Hepatocyte (in vitro differentiated cells): ENCODE measurements at places on chromosomes 5 and 9. TPM values are rescaled to one million over a fixed set of nuclear protein-coding genes. Genes with fewer than 3 reads are reported as not detected.

Gene GPX8
- polyA plus RNA-seq: 134 and 143 TPM in 2 replicates

Gene CCNI2
- polyA plus RNA-seq: 1.8 and 4.6 TPM in 2 replicates

Gene FAM169A
- polyA plus RNA-seq: 3.1 and 3.3 TPM in 2 replicates

Gene JADE2
- polyA plus RNA-seq: 14.9 and 15.2 TPM in 2 replicates

Gene ADCY2
- 3.2 and 4.5 TPM in 2 replicates for polyA plus RNA-seq

Gene LCN6
- polyA plus RNA-seq: not detected in 2 replicates

Gene HRCT1
- polyA plus RNA-seq: 0.72 and 1.8 TPM in 2 replicates

Gene DMRT3
- 0.28 TPM in 1 of 2 replicates, not detected in the other for polyA plus RNA-seq

Gene ANKRD18B
- polyA plus RNA-seq: 0.62 and 0.65 TPM in 2 replicates

Gene ANKRD20A1
- polyA plus RNA-seq: 0.27 and 1.9 TPM in 2 replicates

Gene MYOZ3
- polyA plus RNA-seq: 0.83 and 1.8 TPM in 2 replicates

Gene CATSPER3
- 0.59 and 1.2 TPM in 2 replicates for polyA plus RNA-seq

Gene DNAH5
- polyA plus RNA-seq: 0.17 and 0.64 TPM in 2 replicates

Gene NME5
- polyA plus RNA-seq: 1.8 and 2.6 TPM in 2 replicates

Gene SDHA
- 140 and 159 TPM in 2 replicates for polyA plus RNA-seq

Gene SLC6A18
- polyA plus RNA-seq: 0.35 TPM in 1 of 2 replicates, not detected in the other

Gene KCNN2
- polyA plus RNA-seq: 6.4 and 9.5 TPM in 2 replicates

Gene PCDHGB2
- not detected in 2 replicates for polyA plus RNA-seq

Gene F12
- polyA plus RNA-seq: 46.6 and 49.8 TPM in 2 replicates

Gene TRIM41
- polyA plus RNA-seq: 1.7 and 2.0 TPM in 2 replicates

Gene CCDC192
- 0.39 and 0.69 TPM in 2 replicates for polyA plus RNA-seq

Gene NOXA1
- polyA plus RNA-seq: 12.5 and 13.9 TPM in 2 replicates

Gene ECSCR
- 0.42 and 1.3 TPM in 2 replicates for polyA plus RNA-seq

Gene SV2C
- 0.04 and 0.05 TPM in 2 replicates for polyA plus RNA-seq

Gene UBE2B
- polyA plus RNA-seq: 117 and 128 TPM in 2 replicates

Gene PCDHAC1
- 0.41 and 1.3 TPM in 2 replicates for polyA plus RNA-seq

Gene KCNMB1
- polyA plus RNA-seq: 0.18 and 0.19 TPM in 2 replicates

Gene SLC46A2
- polyA plus RNA-seq: not detected in 2 replicates

Gene TMEM174
- not detected in 2 replicates for polyA plus RNA-seq

Gene S1PR3
- polyA plus RNA-seq: 13.2 and 21.4 TPM in 2 replicates

Gene ELAVL2
- 1.4 TPM in 1 of 2 replicates, not detected in the other for polyA plus RNA-seq

Gene PCDHB16
- polyA plus RNA-seq: 3.3 and 4.0 TPM in 2 replicates

Gene AQP7
- 11.6 and 16.6 TPM in 2 replicates for polyA plus RNA-seq

Gene TJP2
- polyA plus RNA-seq: 67.2 and 69.9 TPM in 2 replicates
